ENCODE measurements at places on chromosomes 5 and 9.

- DNase-seq = no peak
Observed at GRCh38 chr5:69032009-69032408, 61.8 kb upstream of the SLC30A5 start.

GRCh38 chr5:91177085-91177484 is 206.0 kb downstream of the ARRDC3 start:
- DNase-seq = no peak

- DNase-seq = no peak
Observed at GRCh38 chr5:57844410-57844809, 361.8 kb upstream of the ACTBL2 start.

DNA sequence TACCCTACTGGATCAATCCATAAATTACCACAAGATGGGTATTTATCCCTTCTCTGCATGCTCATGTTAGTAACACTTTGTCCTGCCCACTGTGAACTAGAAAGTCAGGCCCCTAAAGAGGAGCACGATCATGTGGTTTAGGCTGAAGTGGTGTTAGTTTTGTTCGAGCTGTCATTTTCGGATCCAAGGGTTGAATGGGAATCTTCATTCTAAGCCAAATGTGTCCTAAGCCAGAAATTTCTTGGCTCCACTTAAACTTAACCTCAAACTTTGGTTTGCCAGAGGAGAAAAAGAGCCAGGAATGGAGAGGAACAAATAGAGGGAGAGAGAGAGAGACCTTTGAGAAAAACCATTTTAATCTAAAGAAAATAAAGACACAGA is 837.7 kb upstream of the ZNF608 start:
- no peak for DNase-seq

- no peak for DNase-seq
Observed at GRCh38 chr5:43570450-43571158, 13.7 kb upstream of the PAIP1 start.

DNA sequence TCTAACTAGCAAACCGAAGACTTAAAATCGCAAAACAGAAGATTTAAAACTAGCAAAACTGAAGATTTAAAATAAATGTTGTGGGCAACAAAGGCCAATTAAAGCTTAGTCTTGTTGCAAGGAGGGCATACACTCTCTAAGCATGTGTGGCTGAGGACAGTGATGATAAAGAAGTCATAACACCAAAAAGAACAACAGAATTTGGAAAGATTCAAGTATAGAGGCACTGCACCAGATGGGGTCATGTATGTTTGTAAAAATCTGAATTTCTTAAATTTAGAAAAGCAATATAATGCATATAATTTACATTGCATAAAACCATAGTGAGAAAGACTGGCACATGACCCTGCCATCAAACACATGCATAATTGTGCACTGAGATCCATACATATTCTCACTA is 743.8 kb downstream of the TAF11L14 start:
- DNase-seq = no peak

DNA sequence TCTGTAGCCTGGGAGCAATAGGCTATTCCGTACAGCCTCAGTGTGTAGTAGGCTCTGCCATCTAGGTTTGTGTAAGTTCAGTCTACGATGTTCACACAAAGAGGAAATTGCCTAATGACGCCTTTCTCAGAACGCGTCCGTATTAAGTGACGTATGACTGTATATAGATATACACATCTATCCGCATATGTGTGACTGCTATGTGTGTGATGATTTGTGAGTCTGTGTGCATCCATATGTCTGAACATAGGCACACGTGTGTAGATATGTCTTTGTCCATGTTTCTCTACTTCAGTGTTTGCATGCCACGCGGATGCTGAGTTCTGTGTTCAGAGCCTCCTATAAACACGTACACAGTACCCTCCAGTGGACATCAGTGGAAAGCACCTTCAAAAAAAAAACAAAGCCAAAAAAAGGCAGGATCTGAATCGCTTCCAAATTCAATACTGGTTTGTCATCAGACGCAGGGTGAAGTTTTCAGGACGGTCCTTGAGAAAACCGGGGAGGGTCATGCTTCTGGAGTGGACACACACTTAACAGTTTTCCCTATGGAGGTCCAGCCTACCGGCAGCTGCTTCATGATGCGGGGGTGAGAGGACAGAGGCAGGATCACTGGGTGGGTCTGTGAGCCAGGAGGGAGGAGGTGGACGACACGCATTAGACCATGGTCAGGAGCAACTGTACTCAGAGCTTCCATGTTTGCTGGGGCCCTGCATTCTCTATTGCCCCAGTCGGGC is 29.5 kb upstream of the ALDH1B1 start:
- no peak for DNase-seq

DNA sequence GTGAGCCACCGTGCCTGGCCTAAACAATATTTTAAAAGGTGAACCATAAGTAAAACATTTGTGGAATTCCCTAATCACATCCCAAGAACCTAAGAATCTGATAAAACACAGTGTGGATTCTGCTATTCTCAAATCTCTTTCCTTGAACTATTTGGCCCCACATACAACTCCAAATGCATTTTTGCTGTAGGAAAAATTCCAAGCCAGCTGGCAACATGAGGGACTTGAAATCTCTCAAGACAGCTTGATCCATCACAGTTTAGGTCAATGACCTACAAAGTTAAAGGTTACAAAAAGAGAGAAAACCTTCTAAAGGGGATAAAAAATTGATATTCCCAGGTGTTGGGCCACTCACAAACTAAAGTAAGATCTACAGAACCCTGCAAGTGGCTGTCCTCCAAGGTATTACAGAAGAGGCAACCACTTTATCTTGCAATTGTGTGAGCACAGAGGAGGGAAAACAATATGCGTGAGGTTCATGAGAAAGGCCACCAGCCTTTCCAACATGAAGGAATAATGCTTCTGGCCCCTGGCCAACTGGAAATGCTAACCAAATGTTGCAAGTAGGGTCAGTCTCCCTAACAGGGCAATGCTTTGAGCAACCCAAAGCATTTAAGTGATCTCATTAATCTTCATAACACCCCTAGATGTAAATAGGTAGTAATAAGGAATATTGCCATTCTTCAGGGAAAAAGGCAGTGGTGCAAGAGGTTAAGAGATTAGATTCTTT is 221.4 kb downstream of the SEMA5A start:
- DNase-seq = no peak

DNA sequence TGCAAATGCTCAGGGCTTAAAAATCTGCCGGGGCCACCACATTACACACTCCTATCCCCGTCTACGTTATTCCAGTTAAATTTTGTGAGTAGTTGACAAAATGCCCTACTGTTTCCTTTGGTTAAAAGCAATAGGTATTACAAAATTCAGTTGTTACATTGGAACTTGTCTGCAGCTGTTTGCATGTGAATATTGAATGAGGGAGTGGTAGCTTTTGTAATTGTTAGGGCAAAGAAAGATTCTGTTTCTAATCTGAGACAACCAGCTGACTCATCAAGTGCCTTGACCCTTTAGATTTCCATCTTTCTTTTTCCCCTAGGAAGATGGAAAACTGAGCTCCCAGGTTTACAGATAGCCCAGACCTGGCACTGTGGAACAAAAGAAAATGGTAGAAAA is 30.2 kb downstream of the MAML1 start:
- no peak for DNase-seq

GRCh38 chr9:131833906-131834305 is 94.0 kb upstream of the RAPGEF1 start:
- DNase-seq = no peak

GRCh38 chr5:10169359-10169758 is 80.3 kb downstream of the ATPSCKMT start:
- no peak for DNase-seq

DNA sequence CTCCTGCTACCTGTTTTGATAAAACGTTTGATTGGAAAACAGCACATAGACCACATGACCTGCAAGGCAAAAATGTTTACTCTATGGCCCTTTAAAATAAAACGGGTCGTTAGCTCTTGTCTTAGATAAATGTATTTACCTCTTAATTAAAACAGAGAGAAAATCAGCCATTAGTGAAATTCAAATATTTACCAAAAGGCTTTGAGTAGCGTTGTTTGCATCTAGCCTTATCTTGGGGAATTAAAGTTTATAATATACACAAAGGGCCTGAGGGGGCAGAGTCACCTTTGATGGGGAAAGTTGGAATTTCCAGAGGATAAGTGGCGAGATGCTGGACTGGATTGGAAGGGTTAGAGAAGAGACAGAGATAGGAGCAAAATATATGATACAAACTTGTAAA is 111.3 kb downstream of the FBXO4 start:
- DNase-seq = no peak

GRCh38 chr5:105207066-105207465 is 1644.5 kb upstream of the NUDT12 start:
- DNase-seq = no peak

DNA sequence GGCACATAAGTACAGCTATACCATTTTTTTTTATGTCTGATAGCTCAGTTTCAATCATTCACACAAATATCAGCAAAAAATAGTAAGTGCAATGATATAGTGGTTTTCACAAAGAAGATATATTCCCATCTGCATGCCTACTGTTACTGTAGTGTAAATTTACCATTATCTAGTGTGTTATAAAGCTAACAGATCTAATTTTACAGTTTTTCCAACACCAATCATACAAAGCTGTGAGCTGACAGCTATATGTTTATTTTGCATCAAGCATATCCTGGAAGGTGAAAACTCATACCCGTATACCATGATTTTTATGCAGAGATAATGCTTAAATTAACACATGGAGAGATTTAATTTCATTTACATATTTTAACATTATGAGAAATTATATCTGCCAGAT is 89.9 kb upstream of the HAPLN1 start:
- no peak for DNase-seq

DNA sequence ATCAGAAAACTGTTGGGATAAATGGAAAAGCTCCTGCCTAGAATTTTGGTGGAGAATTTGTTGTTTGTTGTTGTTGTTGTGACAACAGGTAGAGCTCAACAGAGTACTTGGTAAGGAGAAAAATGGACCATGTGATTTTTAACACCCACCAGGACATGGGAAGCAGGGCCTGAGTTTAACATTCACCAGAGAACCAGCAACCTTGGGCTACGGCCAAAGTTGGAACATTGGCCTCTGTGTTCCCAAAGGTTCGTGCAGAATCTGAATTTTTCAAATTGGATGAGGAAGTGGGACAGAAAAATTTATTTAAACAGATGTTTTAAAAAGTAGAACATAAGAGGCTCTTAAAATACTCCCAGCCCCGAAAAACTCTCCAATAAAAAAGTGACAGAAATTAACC is 127.0 kb downstream of the GNA14 start:
- DNase-seq = no peak

All from stimulated activated CD4-positive, alpha-beta T cell treated with anti-CD3 and anti-CD28 coated beads, Interleukin-1b, Interleukin-23, amount 100 ng/mL, for 1 hour (primary cell).